ENCODE measurements at places on chromosomes 13 and 19.

GRCh38 chr13:79749984-79750551, 269.1 kb downstream of the NDFIP2 start:
- DNase-seq: peak; percentile 95

DNA sequence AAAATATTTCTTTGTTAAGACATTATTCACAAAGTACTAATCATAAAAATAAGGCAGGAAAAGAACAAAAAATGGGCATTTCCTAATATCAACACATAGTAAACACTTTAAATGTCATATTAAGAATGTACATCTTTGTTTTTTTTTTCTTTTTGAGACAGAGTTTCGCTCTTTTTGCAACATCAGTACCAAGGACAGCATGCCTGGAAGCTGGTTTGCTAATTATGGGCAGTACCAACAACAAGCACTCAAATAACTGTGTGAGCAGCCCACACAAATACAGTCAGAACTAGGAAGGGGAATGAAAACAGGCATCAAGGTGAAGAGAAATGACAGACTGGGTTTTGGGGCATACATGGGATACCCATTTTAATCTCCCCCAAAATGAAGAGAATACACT, 788.0 kb upstream of the SLITRK1 start:
- no peak for DNase-seq

- DNase-seq: no peak
These were observed 35.5 kb upstream of the LDLR start for GRCh38 chr19:11053817-11054195.

DNA sequence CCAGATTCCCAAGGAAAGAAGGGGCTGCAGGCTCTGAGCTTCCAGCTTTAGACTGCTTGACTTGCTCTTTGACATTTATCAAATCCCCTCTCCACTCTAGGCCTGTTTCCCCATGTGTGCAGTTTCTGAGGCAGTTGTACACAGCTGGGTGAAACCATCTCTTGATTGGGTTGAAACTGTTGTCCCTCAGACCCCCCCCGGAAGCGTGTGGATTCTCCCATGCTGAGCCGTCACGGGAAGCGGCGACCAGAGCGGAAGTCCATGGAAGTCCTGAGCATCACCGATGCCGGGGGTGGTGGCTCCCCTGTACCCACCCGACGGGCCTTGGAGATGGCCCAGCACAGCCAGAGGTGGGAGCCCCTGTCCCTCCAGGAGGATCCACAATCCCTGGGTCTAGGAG, 19.7 kb downstream of the BRSK1 start:
- DNase-seq: no peak

GRCh38 chr13:43757266-43757665, 29.5 kb downstream of the ENOX1 start:
- DNase-seq: no peak

DNA sequence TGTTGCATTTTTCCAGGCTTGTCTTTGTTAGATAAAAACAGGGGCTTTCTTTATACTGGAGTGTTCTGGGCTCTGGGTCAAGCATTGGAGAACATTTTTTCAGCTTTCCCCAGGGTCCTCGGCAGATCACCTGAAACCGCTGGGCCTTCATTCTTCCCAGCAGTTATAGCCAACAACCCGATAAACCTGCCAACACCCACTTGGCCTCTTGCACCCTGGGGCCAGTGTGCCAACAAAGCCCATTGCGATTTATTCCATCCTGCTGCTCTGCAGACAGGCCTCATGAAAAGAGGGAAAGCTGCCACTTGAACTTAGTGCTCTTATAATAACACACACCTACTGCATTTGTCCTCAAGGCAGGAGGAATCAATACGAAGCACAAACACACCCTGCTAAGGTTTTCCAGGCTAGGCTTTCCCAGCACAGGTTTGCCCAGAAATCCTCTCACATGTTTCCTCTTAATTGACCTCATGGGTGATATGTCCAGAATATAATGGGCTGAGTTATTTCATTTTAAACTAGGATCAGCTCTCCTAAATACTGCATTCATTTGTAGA, 669.3 kb downstream of the LIG4 start:
- DNase-seq: no peak

- DNase-seq: no peak
These were observed 53.2 kb upstream of the TEX29 start for GRCh38 chr13:111267205-111267604.

DNA sequence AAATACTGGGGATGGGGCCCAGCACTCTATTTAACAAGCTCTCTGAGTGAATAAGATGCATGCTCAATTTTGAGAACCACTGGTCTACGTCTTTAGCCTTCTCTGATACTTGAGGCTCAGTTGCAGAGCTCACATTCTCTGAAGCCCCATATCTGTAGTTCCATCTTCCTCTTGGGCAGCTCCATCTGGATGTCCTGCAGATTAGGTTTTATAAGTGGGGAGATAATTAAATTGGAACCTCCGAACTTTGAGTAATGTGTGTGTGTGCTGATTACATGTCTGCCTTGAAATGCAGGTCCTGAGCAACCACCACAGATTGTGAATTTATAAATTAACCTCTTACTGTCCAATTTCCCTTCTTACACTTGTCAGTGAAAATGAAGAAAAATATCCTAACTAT, 7.2 kb upstream of the RASL11A start:
- DNase-seq: no peak

DNA sequence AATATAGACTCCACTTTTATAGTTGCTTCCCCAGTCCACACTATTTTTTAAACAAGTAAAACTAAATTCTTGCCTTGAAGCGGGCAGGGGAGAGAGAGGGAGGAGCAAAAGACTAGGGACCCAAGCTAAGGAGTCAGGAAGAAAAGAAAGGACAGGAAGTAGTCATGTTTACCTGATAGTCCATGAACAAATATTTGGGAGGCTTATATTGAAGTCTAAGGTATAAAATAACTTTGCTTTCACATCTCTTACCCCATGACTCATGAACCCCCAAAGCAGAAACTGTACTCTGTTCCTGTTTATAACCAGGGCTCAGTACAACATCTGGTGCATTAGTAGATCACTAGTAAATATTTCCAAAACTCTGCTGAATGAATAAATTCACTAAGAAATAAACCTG, 67.3 kb downstream of the ZAR1L start:
- no peak for DNase-seq

DNA sequence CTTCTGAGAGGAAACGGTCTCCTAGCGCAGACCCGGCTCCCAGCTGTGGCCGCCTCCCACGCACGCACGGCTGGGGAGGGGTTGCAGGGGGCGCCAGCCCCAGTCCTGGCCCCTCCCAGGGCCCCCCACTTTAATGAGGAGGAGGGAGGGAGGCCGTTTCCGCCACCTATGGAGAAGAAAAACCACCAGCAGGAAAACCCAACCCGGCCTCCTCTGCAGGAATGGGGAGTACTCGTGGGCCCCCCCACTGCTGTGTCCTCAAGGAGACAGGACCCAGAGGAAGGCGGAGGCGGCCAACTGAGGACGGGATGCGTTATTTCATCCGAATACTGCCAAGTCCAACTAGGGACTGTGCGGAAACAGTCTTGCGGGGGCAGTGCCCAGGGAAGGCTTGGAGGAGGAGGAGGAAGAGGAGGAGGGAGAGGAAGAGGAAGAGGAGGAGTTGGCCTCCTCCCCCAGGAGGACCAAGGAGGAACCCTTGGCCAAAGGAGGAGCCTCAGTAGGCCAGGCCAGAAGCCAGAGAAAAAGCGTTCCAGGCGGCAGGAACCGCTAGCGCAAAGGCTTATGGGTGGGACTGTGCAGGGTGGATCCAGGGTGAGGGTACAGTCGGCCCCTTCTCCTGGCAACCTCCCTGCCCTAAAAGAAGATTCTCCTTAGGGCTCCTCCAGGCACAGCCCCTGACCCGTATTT, 3.9 kb upstream of the SSBP4 start:
- no peak for DNase-seq

GRCh38 chr19:29121684-29122083, 91.3 kb downstream of the UQCRFS1 start:
- no peak for DNase-seq

DNA sequence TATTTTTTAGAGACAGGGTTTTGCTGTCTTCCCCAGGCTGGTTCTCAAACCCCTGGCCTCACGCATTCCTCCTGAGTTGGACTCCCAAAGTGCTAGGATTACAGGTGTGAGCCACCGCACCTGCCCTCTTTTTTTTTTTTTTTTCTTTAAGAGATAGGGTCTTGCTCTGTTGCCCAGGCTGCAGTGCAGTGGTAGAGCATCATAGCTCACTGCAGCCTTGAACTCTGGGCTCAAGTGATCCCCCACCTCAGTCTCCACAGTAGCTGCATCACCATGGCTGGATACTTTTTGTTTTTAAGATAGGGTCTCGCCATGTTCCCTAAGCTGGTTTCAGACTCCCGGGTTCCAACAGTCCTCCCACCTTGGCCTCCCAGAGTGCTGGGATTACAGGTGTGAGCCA, 1.5 kb downstream of the KCNJ14 start:
- no peak for DNase-seq

DNA sequence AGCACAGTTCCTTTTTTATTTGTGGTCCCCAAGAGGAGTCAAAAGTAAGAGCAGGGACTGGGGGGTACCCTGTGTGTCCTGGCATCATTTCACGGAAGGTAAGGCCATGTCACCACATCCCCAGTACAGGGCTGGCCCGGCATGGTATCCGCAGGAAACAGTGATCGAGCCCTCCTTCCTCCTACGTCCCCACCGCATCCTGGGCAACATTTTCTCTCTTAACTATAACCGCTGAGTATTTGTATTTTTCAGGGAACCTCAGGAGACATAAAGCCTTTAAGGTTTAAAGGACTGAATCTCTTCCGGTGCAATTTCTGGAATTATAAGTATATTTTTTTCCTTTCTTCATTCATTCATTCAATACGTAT, 13.6 kb upstream of the LATS2 start:
- DNase-seq: no peak

DNA sequence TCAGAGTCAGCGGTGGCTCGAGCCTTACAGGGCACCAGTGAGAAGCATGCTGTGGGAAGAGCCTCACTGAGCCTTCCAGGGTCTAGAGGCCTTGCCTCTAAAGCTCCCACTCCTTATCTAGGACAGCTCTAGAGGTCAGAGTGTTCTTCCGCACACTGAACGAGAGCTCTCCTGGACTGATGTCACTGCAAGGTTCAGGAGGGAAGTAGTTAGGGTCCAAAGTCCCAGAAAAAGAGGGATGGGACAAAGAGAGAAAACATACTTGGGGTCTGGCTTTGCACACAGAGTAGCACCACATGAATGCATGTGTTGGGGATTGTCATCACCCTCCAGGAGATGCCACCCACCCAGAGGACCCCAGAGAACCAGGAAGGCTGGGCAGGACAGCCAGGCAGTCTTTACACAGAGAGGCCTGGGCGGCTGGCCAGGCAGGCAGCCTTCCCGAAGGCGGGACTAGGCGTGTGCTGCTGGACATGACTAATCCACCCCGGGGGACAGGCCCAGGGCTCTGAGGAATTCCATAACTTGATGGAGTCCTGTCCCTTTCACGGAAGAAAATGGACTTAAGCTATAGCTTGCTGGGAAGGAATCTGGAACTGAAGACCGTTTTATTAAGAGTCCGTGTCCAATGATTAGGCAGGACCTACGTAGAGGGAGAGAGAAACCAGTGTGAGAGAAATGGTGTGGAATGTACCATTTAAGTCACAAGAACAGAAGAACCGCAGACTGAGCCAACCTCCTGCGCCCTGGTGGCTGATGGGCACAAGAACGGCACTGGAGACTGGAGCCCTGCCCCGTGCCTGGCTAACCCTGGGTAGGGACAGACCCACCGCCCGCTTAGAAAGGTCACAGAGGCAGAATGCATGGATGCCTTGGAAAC, 16.6 kb upstream of the EPHX3 start:
- peak; percentile 67 for DNase-seq

DNA sequence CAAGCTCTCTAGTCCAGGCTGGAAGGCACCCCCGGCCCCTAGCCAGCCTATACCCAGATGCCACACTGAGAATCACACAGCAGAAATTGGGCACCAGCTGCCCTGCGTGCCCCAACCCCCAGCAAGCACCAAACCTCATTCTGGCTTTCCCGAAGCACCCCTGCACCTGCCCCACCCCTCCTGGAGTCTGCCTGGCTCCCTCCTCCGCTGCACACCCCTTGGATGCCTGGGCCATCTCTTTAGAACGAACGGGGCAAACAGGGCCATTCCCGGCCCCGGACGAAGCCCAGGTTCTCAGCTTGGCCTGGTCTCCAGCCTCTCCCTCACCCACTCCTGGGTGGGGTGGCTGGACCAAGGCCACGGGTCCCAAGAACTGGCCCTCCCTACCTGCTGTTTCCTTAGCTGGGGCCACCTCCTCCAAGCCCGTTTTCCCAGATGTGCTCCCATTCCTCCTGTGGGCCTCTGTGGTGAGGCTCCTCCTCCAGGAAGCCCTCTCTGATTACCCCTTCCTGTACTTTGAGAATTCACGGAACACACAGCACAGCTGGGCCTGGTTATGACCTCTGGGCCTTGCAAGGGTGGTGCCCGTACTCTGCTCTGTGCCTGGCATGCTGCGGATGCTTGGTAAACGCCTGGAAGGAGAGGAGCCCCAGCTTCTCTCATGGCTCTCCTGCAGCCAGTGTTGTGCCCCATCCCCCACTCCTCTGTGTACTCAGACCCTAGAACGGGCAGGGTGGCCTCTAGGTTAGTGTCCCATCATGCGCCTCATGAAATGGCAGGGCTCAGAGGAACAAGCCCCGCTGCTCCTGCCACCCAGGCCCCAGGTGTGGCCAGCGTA, 21.4 kb downstream of the CEBPG start:
- DNase-seq: no peak

DNA sequence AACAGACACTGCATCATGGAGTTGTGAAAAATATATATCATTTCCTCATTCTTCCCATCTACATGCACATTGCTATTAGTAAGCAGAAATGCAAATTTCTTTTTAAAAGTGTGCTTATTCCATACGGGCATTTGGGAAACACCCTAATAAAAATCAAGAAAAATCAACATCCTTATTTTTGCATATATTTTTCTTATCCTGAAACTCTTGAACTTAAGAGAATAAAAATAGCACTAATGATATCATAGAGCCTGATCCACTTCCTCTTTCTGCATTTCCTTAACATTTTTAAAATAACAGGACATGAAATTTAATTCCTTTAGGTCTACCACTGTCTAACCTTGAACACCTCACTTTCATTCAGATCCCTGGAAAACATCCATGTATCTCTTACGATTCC, 123.3 kb downstream of the VWA8 start:
- DNase-seq: no peak

- no peak for DNase-seq
These were observed 40.6 kb upstream of the GJB6 start for GRCh38 chr13:20272588-20273171.

GRCh38 chr13:89982407-89983095, 1364.9 kb upstream of the MIR17HG start:
- no peak for DNase-seq

GRCh38 chr19:51702103-51702824, 9.1 kb downstream of the SPACA6 start:
- DNase-seq: no peak

DNA sequence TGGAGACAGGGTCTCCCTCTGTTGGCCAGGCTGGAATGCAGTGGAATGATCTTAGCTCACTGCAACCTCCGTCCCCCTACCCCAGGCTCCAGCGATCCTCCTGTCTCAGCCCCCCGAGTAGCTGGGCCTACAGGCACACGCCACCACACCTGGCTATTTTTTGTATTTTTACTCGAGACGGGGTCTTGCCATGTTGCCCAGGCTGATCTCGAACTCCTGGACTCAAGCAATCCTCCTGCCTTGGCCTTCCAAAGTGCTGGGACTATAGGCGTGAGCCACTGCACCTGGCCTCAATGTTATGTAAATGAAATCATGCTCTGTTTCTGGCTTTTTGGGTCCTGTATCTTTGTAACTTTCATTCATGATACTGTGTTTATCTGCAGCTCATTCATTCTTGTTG, 8.1 kb upstream of the ZNF579 start:
- no peak for DNase-seq

GRCh38 chr13:22111152-22111783, 440.4 kb downstream of the FGF9 start:
- no peak for DNase-seq
